Smooth muscle cell of trachea (primary cell): ENCODE measurements at places on chromosomes 11 and 22. TPM values are rescaled to one million over a fixed set of nuclear protein-coding genes. Genes with fewer than 3 reads are reported as not detected.

GPR152 gene
- total RNA-seq = 0.17 TPM in 1 of 2 replicates, not detected in the other

KCNQ1 gene
- total RNA-seq = under 0.01 and 0.66 TPM in 2 replicates

TTC36 gene
- 0.15 and 1.3 TPM in 2 replicates for total RNA-seq

DHCR7 gene
- total RNA-seq = 37.2 and 44.8 TPM in 2 replicates

PRRG4 gene
- total RNA-seq = under 0.01 and 0.15 TPM in 2 replicates

ESAM gene
- total RNA-seq = 0.44 TPM in 1 of 2 replicates, not detected in the other
